ENCODE measurements at places on chromosomes 2 and 18. TPM values are rescaled to one million over a fixed set of nuclear protein-coding genes. Genes with fewer than 3 reads are reported as not detected.

Gene TMEM200C
- not detected for polyA plus RNA-seq

Gene GLB1L
- 4.3 TPM for polyA plus RNA-seq

Gene CEP192
- 11.1 TPM for polyA plus RNA-seq

Gene TLX2
- polyA plus RNA-seq, result not detected

Gene ELAC1
- polyA plus RNA-seq, result 5.9 TPM

Gene RGPD4
- polyA plus RNA-seq, result 0.03 TPM

Gene LIMS3
- 0.05 TPM for polyA plus RNA-seq

Gene CRYGD
- polyA plus RNA-seq, result not detected

Gene TUBA3D
- polyA plus RNA-seq, result not detected

Gene IL36G
- 62.8 TPM for polyA plus RNA-seq

Gene RTKN
- polyA plus RNA-seq, result 110 TPM

Gene KIF3C
- polyA plus RNA-seq, result 6.5 TPM

Gene TUBA3E
- polyA plus RNA-seq, result not detected

Gene GALNT3
- polyA plus RNA-seq, result 34.4 TPM

Gene CRYBA2
- polyA plus RNA-seq, result not detected

Gene GALR1
- not detected for polyA plus RNA-seq

Gene LRATD1
- polyA plus RNA-seq, result 4.3 TPM

Gene RSAD2
- polyA plus RNA-seq, result 2.2 TPM

Gene LPIN1
- polyA plus RNA-seq, result 79.6 TPM

Gene CFAP65
- polyA plus RNA-seq, result not detected

Gene CTLA4
- polyA plus RNA-seq, result not detected

Gene SOS1
- polyA plus RNA-seq, result 21.5 TPM

Gene IL37
- 0.73 TPM for polyA plus RNA-seq

Gene TM4SF20
- polyA plus RNA-seq, result not detected

Gene MROH2A
- polyA plus RNA-seq, result 0.17 TPM

Gene SCN9A
- polyA plus RNA-seq, result 0.09 TPM

Gene SYT4
- polyA plus RNA-seq, result not detected

Gene IRS1
- polyA plus RNA-seq, result 11.2 TPM

Gene GAL3ST2
- not detected for polyA plus RNA-seq

Gene SALL3
- polyA plus RNA-seq, result not detected

Gene ZNF892
- polyA plus RNA-seq, result 1.6 TPM

Gene MCM6
- 29.0 TPM for polyA plus RNA-seq

Gene CD8B2
- not detected for polyA plus RNA-seq

Gene DSG3
- 488 TPM for polyA plus RNA-seq

Gene GULP1
- polyA plus RNA-seq, result 8.4 TPM

Gene CIDEA
- polyA plus RNA-seq, result 3.0 TPM

Gene REG1A
- polyA plus RNA-seq, result not detected

Gene CNRIP1
- polyA plus RNA-seq, result not detected

Gene SETBP1
- polyA plus RNA-seq, result 3.3 TPM

Gene EFEMP1
- polyA plus RNA-seq, result 234 TPM

Gene RAB6D
- 0.05 TPM for polyA plus RNA-seq

Gene CXCR2
- polyA plus RNA-seq, result 1.5 TPM

Gene EPB41L5
- polyA plus RNA-seq, result 13.3 TPM

Gene PDCD1
- polyA plus RNA-seq, result not detected

Gene ALS2
- polyA plus RNA-seq, result 21.3 TPM

Gene CPSF3
- polyA plus RNA-seq, result 21.1 TPM

Gene ATF2
- 42.7 TPM for polyA plus RNA-seq

Gene ST8SIA3
- not detected for polyA plus RNA-seq

Gene FAP
- 8.5 TPM for polyA plus RNA-seq

Gene STK39
- 14.0 TPM for polyA plus RNA-seq

Gene VWC2L
- polyA plus RNA-seq, result not detected

Gene SLC23A3
- 2.4 TPM for polyA plus RNA-seq

Gene UGT1A9
- polyA plus RNA-seq, result not detected

Gene COLEC12
- polyA plus RNA-seq, result not detected

Gene TMEM198
- polyA plus RNA-seq, result 0.81 TPM

Gene PID1
- polyA plus RNA-seq, result 6.0 TPM

Gene DYNC2LI1
- polyA plus RNA-seq, result 16.4 TPM

Gene SELENOI
- polyA plus RNA-seq, result 15.2 TPM

Gene GREB1
- polyA plus RNA-seq, result 0.13 TPM

Gene INPP1
- polyA plus RNA-seq, result 6.1 TPM
